ENCODE measurements at places on chromosomes 2 and 18.

- no peak for DNase-seq
Measured at GRCh38 chr2:72897785-72898584, 10.8 kb downstream of the SPR start.

DNA sequence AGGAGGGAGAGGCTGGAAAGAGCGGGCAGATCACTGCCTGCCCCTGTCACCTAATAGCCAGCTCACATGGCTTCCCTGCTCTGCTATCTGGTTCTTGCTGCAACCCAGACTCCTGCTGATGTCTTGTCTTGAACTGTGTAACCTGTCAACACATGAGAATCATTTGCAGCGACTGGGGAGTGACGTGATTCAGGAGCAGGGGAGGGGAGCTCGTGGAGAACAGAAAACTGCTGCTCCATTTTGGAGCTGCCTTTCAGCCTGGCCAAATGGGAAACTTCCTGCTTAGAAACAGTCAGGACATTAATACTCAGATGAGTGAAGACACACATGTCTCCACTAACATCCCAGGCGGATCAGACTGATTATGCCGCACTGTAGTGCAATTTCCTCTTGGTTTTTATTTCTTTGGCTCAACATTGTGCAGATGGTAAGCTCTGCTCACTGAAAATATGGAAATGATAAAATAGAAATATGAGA is 38.1 kb downstream of the RPL37A start:
- no peak for DNase-seq

DNA sequence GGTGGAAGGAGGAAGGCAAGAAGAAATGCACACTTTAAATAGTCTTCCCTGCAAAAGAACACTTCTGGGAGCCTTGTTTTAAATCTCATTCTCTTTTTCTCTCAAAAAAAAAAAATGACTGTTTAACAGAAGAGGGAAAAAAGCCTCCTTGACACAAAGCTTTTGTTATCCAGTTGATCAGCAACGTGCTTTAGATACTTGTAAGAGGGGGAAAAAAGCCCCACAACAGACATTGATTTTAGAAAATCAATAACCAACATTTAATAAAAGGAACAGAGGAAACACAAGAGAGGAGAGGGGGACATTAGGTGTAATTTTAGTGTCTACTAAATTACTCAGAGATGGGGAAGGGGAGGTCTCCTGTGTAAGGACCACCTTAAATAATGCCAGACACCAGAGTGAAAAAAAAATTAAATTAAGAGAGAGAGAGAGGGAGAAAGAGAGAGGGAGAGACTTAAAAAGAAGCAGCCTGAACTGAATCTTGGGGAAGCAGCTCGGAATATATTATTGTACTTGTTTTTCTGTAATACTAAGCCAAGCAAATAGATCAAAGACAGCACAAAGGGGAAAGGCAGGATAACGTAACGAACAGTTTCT is 4.7 kb downstream of the ZEB2 start:
- DNase-seq = no peak

DNA sequence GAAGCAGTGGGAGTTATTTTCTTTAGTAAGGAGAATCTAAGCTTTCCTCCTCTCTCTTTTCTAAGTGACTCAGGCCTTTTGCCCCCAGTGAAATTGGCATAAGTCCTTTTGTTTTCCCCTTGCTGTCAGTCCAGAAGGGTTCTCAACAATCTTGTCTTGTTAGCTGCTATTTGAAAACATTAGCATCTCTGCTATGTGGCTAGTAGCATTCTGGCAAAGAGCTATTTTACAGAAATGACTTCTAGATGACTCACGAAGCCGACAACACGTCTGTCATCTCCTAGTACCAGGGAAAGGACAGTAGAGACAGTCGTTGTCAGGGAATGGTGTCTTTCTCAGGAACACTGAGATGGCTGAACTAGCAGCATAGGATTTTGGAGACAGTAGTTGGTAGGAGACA is 14.7 kb downstream of the SMARCAL1 start:
- DNase-seq = no peak

DNA sequence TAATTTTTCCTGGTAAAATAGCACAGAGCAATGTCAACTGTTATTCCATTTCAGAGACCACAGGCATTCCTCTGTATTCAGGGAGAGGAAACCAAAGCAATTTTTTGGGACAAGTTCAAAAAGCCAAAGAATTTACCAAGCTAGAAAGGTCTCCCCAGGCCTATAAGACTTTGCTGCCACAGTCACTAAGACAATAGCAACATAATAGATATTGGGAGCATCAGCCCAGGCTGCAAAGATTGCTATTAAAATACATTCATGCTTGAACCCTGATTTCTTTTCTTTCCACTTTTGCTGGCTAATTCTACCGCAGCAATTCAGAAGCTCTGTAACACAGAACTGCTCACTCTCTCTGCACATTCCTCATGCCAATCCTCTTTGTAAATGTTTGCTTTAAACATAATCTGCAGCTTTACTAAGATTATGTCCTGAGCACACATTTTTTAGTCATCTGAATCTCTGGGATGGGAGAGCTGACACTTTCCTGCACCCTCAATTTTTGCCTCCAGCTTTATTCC is 76.3 kb downstream of the CLHC1 start:
- no peak for DNase-seq

- DNase-seq = no peak
Measured at GRCh38 chr2:238701341-238702206, 146.3 kb upstream of the TWIST2 start.

- no peak for DNase-seq
Measured at GRCh38 chr2:54558188-54559005, 102.3 kb downstream of the SPTBN1 start.

- DNase-seq = no peak
Measured at GRCh38 chr2:45446016-45446415, 165.1 kb downstream of the SRBD1 start.

DNA sequence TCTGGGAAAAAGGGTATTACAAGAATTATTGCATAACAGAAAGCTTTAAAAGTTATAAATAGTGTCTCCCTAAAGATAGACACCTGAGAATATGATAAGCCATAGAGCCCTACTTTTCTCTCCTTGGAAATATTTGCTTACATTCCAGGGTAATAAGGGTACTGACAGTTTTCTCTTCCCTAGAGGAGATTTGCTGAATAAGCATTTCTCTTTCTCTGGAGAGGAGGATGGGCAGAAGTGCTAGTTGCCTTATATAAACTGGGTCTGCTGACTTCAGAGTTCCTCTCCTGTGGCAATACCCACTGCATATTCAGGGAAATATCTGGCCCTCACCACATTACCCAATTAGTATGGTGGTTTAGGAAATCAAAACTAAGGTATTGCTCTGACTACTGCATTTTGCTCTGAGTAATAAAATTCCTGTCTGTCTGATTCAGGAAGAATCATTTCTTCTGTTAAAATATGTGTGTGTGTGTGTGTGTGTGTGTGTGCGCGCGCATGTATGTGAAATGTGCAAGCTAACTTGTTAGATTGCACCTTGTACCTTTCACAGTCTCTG is 1391.3 kb downstream of the DSC3 start:
- no peak for DNase-seq

GRCh38 chr2:2921011-2921720 is 456.5 kb downstream of the EIPR1 start:
- DNase-seq = no peak

- DNase-seq = no peak
Measured at GRCh38 chr18:28365411-28365831, 188.5 kb upstream of the CDH2 start.

GRCh38 chr2:98757904-98758421 is 27.0 kb upstream of the MGAT4A start:
- peak; percentile 77 for DNase-seq

DNA sequence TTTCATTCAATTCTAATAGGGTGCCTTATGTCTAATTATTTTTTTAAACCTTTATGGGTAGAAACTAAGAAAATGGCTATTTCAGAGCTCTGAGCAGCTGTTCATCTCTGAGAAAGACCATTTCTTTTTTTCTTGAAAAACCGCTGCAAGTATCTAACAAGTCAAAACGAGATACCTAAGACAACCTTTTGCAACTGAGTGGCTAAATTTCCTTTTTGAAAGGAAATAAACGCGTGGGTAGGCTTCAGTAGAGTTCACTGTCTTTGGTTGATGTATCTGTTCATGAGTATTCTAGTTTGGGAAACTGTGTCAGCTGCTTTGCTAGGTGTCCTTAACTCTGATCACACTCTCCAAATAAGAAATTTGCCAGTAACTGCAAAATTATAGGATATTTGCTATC is 104.3 kb upstream of the LINC00305 start:
- no peak for DNase-seq

- DNase-seq = no peak
Measured at GRCh38 chr2:169772651-169773050, 26.0 kb upstream of the SSB start.

GRCh38 chr2:105330681-105331375 is 1.3 kb upstream of the TGFBRAP1 start:
- DNase-seq = no peak

GRCh38 chr2:151614159-151614558 is 120.1 kb downstream of the NEB start:
- no peak for DNase-seq

GRCh38 chr2:38260972-38261371 is 116.1 kb downstream of the ATL2 start:
- DNase-seq = no peak

DNA sequence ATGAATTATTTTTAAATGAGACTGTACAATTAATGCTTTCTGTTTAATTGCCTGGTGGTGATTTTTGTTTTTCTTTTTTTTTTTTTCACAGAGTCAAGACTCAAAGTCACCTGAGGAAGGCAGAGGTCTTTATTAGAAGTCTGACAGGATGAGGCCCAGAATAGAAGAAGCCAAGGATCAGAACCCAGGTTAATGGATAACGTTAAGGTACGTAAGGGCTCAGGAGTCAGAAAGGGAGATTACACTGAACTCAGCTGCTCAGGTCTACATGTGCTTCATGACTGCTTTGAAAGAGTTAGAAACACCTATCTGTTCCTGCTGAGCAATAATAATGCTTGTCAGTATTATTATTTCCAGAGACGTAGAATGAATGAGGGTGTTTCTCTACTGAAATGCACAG is 196.5 kb downstream of the LRATD1 start:
- DNase-seq = no peak

GRCh38 chr18:48036226-48036625 is 105.8 kb upstream of the SMAD2 start:
- DNase-seq = no peak

- DNase-seq = no peak
Measured at GRCh38 chr18:58337285-58337684, 291.6 kb downstream of the ALPK2 start.

GRCh38 chr2:134218930-134219658 is 34.8 kb upstream of the MGAT5 start:
- no peak for DNase-seq

DNA sequence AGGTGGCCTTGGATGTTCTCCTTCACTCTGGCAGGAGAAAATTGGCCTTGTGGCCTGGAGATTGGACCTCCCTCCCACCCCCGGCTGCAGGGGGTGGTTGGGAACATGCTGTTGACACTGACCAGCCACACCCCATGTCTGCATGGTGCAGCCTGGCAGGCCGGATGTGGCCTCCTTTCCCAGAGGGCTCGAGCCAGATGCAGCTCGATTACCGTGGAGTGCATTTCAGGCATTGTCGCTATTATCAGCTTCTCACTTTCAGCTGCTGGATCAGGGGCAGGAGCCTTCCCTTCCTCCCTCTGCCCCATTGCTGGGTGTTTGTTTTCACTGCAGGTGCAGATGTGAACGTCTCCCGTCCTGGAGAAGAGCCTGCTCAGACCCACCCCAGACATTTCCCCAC is 211.0 kb upstream of the SIX2 start:
- no peak for DNase-seq

GRCh38 chr2:226139759-226140158 is 659.9 kb downstream of the IRS1 start:
- DNase-seq = no peak

DNA sequence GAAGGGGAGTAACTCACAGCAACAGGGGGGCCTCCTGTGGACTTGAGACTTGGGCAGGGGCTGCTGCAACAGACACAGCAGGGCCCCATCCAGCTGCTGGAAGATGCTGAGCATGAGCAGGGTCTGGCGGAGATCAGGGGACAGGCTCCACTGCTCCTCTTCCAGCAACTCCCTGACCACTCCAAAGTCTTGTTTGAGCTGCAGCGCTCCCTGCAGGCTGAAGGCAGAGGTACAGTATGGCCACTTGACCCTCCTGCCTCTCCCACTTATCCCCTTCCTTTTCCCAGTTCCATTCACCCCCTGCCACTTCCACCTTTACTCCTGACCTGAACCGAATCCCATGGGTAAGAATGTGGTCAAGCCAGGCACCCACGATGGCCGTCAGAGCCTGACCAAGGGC is 2.4 kb upstream of the MRPL53 start:
- DNase-seq = no peak

GRCh38 chr2:190182071-190182524 is 119.6 kb upstream of the MSTN start:
- peak; percentile 55 for DNase-seq

DNA sequence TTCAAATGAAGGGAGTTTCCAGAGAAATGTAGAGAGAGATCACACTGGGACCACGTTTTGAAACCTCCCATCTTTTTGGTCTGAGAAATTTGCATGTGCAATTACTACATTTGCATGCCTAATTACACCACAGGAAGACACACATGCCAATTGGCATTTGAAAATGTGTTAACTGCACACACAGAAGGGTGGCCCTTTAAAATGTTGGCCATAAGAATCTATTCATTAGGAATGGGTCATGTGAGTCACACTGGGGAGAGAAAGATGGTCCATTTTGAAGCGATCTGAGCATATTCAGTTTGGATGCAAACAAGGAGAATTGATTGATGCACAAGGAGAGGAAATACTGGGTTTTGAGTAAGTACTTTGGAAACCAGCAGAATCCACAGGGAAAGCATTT is 1407.1 kb upstream of the ACVR2A start:
- no peak for DNase-seq

- DNase-seq = no peak
Measured at GRCh38 chr2:85709401-85709811, 15.2 kb downstream of the GNLY start.

DNA sequence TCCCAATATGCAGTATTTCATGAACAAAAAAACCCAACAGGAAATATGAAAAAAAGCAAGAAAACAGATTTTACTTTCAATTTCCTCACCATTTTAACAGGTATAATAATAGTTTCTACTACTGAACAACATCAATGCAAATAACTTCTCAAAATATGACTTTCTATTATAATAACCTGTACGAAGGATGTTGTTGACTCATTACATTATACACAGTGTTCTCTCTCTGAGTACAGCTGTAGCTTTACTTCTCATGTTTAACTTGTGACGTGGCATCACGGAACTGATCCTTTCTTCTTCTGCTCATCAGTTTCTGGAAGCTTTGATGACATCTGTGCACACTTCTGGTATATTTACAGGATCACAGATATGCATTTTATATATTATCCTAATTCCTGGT is 40.0 kb downstream of the FAM228A start:
- DNase-seq = peak; percentile 75

- no peak for DNase-seq
Measured at GRCh38 chr2:30310371-30310770, 79.0 kb downstream of the LBH start.

Measured in GM12864 (cell line).